ENCODE measurements at places on chromosomes 13 and 19. TPM values are rescaled to one million over a fixed set of nuclear protein-coding genes. Genes with fewer than 3 reads are reported as not detected.

DNA sequence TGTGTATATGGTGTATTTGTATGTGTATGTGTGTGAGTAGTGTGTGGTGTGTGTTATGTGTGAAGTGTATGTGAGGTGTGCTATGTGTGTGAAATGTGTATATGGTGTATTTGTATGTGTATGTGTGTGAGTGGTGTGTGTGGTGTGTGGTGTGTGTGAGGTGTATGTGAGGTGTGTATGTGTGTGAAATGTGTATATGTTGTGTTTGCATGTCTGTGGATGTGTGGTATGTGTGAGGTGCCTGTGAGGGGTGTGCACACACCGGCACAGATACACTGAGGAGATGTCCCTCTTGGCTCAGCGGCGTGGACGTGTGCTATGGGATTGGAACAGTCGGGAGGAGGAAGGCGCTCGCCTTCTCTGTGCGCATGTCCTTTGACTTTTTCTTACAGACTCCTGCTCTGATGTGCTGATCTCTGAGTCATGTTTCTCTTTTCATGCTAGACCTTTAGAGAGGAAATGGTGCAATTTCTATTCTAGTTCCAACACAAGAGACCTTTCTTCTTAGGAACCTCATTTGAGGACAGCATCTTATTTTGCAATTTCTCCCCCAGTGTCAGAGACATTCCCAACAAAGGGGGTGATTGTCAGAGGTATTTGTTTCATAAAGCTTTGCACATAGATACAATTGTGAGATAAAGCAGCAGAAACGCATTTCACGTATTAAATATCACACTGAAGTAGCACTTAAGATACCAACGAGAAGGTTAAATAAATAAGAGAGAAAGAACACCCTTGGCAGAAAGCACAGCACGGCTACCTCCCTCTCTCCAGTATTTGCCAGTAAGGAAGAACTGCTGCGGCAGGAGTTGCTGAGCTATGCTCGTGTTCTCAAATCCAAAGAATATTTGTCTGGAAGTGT, 11.3 kb upstream of the TNFRSF19 start:
- DNase-seq = no peak

IFNL1 gene
- total RNA-seq = not detected

C2CD4C gene
- total RNA-seq = 0.12 TPM

ICAM3 gene
- 3.8 TPM for total RNA-seq

TEX29 gene
- not detected for total RNA-seq

PGLYRP2 gene
- not detected for total RNA-seq

NXNL1 gene
- total RNA-seq = not detected

DNA sequence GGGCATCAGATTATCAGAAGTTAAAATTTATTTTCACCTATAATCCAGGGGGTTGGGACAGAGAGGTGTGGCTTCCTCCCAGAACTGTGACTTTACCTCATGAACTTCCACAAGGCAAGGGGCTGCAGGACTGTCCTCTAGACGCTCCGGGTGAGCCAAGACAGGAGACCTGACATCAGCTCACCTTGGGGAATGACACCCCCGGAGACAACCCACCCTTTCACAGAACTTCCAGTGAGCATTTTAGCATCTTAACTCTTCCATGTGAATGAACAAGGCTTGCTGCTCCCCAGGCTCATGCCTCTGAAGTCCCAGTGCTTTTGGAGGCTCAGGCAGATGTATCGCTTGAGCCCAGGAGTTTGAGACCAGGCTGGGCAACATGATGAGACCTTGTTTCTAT, 29.4 kb upstream of the TFDP1 start:
- no peak for DNase-seq

DNA sequence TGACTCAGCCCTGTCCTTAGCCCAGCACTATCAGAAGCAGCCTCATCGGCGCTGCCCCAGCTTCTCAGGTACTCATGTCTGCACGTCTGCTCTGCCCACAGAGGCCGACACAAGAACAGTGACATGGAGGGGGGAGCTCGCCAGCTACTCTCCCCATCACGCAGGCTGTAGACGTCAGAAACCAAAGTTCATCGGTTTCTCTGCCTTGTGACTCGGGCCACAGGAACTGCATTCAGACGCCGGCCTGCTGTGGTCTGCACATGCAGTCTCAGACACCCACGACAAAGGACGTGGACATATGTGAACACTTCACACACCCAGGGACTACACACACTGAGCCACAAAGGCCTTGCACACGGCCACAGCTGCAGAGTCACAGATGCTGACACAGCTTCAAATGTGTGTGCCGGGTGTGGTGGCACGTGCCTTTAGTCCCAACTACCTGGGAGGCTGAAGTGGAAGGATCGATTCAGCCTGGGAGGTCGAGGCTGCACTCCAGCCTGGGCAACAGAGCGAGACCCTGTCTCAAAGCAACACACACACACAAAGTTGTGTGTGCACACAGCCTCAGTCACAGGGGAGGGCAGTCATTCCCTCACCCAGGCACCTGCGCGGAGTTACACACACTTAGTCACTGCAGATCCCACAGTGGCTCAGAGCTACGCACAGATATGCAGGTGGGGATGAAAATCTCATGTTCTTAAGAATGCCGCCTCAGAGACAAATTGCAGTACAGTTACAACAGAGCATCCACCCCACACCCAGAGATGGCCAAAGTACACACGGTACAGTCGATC, 4.9 kb upstream of the ZFP36 start:
- DNase-seq = peak; percentile 80

GARIN5A gene
- total RNA-seq = 0.69 TPM

GRCh38 chr13:29909081-29909730, 58.8 kb upstream of the UBL3 start:
- no peak for DNase-seq

DNA sequence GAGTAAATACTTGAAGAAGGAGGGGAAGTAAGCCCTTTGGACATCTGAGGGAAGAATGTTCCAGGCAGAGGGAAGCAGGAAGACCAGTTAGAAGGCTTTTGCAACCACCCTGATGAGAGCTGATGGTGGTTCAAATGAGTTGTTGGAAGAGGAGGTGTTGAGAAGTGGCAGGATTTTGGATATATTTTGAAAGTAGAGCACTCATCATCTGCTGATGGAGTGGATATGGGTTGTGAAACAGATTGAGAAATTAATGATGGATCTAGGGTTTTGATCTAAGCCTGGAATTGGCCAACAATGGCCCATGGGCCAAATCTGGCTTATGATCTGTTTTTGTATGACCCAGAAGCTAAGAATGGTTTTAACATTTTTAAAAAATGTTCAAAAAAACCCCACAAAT, 230.7 kb downstream of the NDFIP2 start:
- DNase-seq = no peak

DNA sequence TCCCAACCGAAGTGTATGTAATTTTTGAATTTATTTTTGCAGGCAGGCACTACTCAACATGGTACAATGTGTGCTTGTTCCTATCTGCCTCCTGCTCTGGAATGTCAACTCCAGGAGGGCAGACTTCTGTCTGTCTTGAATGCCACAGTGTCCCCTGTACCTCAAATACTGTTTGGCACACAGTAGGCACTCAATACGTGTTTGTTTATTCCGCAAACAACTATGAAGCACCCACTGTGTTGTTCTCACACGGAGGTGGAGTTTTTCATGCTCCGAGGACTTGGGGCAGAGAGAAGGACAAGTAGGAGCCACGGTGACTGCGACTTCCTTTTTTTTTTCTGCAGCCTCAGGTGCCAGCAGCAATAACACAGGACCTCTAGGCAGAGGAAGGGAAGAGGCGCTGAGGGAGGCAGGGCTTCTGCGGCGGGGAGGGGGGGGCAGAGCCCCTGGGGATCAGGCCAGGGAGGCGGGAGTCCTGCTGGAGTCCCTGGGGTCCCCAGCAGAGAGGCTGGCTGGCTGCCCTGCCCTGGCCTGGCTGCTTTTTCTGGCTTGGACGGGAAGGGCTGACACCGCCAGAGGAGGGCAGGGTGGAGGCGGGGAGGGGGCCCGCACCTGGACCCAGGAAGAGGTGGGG, 29.3 kb upstream of the TNFAIP8L1 start:
- no peak for DNase-seq

DNA sequence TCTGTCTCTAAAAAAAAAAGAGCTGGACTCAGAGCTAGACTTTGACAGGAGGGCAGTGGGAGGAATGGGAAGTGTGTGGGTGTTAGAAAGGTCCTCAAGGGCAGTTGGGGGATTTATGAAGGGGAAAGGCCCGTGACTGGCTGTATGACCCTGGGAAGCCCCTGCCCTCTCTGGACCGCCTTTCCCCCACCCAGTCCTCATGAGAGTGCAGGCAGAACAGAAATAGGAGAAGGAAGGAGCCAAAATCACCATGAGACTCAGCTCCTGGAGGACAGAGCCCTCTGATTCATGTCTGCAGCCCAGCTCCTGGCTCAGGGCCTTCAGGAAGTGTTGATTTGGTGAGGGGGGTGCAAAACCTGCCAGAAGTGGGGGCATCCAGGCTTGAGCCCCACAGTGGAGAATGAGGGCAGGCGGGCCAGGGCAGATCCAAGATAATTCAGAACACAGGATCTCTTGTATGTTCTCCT, 8.7 kb upstream of the SMG9 start:
- no peak for DNase-seq

- DNase-seq = no peak
Measured at GRCh38 chr13:39266426-39266825, 228.2 kb downstream of the NHLRC3 start.

KLHL1 gene
- not detected for total RNA-seq

GRCh38 chr13:21998279-21998990, 327.6 kb downstream of the FGF9 start:
- no peak for DNase-seq

DNA sequence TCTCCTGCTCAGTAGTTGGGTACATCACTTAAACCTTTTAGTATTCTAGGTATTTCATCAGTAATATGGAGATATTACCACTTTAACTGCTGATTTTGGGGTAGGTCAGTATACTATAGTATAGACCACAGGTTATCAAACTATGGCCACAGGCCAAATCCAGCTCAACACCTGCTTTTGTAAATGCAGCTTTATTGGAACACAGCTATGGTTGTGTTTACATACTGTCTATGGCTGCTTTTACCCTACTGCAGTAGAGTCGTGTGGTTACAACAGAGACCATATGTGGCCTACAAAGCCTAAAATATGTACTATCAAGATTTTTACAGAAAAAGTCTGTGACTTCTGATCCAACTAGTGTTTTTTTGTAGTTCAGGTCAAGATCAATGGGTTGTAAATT, 10.3 kb downstream of the COG6 start:
- no peak for DNase-seq
